ENCODE measurements at places on chromosomes 11 and 22. TPM values are rescaled to one million over a fixed set of nuclear protein-coding genes. Genes with fewer than 3 reads are reported as not detected.

Gene OR52A1
- total RNA-seq: 0.02 TPM

Gene HOATZ
- not detected for total RNA-seq

Gene FJX1
- 72.8 TPM for total RNA-seq

Gene OR5D18
- total RNA-seq: not detected

Gene KREMEN1
- total RNA-seq: 28.5 TPM

Gene TMEM121B
- 1.1 TPM for total RNA-seq

Gene LSP1
- total RNA-seq: 4.9 TPM

Gene XRRA1
- 12.3 TPM for total RNA-seq

Gene INSC
- total RNA-seq: not detected

Gene MRGPRX2
- not detected for total RNA-seq

Gene C11orf65
- total RNA-seq: 1.6 TPM

Gene ATP5MG
- total RNA-seq: 188 TPM

Gene RASD2
- total RNA-seq: 0.14 TPM

Gene GPR137
- 44.6 TPM for total RNA-seq

Gene DDI1
- total RNA-seq: not detected

Gene WNT7B
- total RNA-seq: 11.2 TPM

Gene SHANK3
- 14.3 TPM for total RNA-seq

Gene KCNJ4
- 2.8 TPM for total RNA-seq

Gene UCP3
- total RNA-seq: 4.5 TPM

Gene MAJIN
- total RNA-seq: not detected

Gene ATM
- total RNA-seq: 81.6 TPM

Gene OLFML1
- total RNA-seq: 45.3 TPM

Gene CHRM1
- 0.11 TPM for total RNA-seq

Gene OTOG
- 1.8 TPM for total RNA-seq

Gene GRM5
- 0.35 TPM for total RNA-seq

Gene RANGAP1
- 51.3 TPM for total RNA-seq

Gene IFITM10
- 2.2 TPM for total RNA-seq

Gene PGA4
- total RNA-seq: not detected

Gene MS4A6A
- not detected for total RNA-seq

Gene PRR33
- not detected for total RNA-seq

Gene LBHD1
- total RNA-seq: 8.3 TPM

Gene GNG3
- total RNA-seq: 1.5 TPM

Gene NLRP10
- not detected for total RNA-seq

Gene C11orf86
- total RNA-seq: not detected

Gene TBX10
- total RNA-seq: not detected

Gene NXPE2
- total RNA-seq: 0.34 TPM

Gene HSPB2
- total RNA-seq: 0.22 TPM

Gene FAM111B
- total RNA-seq: 6.8 TPM

Gene CARD10
- total RNA-seq: 12.2 TPM

Gene ABCC8
- not detected for total RNA-seq

Gene CD151
- total RNA-seq: 142 TPM

Gene ZNF214
- total RNA-seq: 6.5 TPM

Gene MYOD1
- not detected for total RNA-seq

Gene GLB1L3
- not detected for total RNA-seq

Gene ZNF70
- 18.2 TPM for total RNA-seq

Gene PTGDR2
- 0.71 TPM for total RNA-seq

Gene C22orf42
- not detected for total RNA-seq

Gene HTR3B
- total RNA-seq: not detected

Gene MRGPRX3
- not detected for total RNA-seq

Gene SCO2
- 5.0 TPM for total RNA-seq

Gene JAML
- total RNA-seq: not detected

Gene SCN3B
- total RNA-seq: 0.22 TPM

Gene LIF
- 16.9 TPM for total RNA-seq

All from mesothelial cell of epicardium (in vitro differentiated cells).